ENCODE measurements at places on chromosomes 7 and 10.

- no peak for DNase-seq
Observed at GRCh38 chr7:78412216-78412858, 613.8 kb downstream of the PHTF2 start.

- DNase-seq = no peak
Observed at GRCh38 chr7:47982610-47983009, 3.2 kb upstream of the HUS1 start.

DNA sequence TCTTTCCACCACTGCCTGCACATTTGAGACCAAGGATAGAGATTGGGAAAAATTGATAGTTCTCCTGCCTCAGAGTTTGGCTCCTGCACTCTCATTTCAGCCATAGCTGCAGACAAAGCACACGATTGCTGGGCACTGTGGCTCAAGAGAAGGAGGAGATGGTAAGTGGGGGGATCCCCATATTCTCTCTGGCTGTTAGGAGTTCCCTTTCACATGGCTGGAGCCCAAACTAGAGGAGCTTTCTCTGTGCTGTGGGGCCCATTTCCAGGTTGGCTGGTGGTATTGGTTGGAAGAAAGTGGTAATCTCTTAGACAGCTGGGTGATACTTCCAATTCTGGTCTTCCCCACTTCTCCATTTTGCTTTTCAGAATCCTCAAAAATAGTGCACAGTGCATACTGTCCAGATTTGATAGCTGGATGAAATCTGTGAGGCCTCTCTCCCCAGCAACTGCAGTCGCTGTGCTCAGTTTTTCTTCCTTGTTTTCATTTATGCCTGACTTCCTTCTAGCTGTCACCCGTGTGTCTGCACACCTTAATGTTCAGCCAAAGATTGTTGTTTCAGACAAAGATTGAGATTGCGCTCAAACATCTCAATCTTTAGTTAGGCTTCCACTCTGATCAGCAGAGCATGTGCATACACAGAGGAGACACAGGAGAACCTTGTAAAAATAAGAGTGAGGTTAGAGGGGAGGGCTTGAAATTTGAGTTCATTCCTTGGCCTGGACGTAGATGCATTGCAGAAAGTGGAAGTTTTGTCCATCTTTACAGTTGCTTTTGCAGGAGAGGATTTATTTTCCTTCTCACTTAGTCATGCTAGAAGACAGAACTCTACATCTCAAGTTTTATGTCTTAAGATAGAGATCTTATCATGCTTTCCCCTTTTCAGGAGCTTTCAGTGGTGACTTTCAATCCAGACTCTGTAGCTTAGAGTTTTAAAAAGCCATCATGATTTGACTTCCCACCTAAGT is 28.6 kb downstream of the RABGEF1 start:
- DNase-seq = no peak

- DNase-seq = no peak
Observed at GRCh38 chr7:84845971-84846370, 340.9 kb downstream of the SEMA3D start.

- DNase-seq = no peak
Observed at GRCh38 chr7:135330088-135330487, 96.5 kb downstream of the STRA8 start.

DNA sequence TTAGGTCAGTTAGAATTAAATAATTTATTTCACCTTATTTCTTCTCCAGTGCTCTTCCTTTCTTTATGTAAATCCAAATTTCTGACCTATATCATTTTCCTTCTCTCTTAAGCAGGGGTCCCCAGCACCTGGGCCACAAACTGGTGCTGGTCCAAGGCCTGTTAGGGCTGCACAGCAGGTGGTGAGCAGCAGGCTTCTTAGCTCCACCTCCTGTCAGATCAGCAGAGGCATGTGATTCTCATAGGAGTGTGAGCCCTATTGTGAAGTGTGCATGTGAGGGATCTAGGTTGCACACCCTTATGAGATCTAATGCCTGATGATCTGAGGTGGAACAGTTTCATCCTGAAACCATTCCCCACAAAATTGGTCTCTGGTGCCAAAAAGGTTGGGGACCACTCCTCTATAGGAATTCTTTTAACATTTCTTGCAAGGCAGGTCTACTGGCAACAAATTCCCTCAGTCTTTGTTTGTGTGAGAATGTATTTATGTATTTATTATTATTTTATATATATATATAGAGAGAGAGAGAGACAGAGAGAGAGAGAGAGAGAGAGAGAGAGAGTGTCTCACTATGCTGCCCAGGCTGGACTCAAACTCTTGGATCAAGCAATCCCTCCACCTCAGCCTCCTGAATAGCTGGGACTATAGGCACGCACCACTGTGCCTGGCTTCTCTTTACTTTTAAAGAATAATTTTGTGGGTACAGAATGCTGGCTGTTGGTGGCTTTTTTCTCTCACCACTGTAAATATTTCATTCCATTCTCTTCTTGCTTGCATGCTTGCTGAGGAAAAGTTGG is 4.3 kb upstream of the ABCC2 start:
- no peak for DNase-seq

GRCh38 chr10:103479135-103479534 is at the start of gene CALHM3:
CALHM3 (minus strand) TSS chr10:103479240; CDS start chr10:103479032, 208 bp downstream.
- DNase-seq = no peak

- no peak for DNase-seq
Observed at GRCh38 chr7:157517782-157518513, 181.1 kb downstream of the DNAJB6 start.

- no peak for DNase-seq
Observed at GRCh38 chr7:113582471-113582870, 336.3 kb downstream of the PPP1R3A start.

DNA sequence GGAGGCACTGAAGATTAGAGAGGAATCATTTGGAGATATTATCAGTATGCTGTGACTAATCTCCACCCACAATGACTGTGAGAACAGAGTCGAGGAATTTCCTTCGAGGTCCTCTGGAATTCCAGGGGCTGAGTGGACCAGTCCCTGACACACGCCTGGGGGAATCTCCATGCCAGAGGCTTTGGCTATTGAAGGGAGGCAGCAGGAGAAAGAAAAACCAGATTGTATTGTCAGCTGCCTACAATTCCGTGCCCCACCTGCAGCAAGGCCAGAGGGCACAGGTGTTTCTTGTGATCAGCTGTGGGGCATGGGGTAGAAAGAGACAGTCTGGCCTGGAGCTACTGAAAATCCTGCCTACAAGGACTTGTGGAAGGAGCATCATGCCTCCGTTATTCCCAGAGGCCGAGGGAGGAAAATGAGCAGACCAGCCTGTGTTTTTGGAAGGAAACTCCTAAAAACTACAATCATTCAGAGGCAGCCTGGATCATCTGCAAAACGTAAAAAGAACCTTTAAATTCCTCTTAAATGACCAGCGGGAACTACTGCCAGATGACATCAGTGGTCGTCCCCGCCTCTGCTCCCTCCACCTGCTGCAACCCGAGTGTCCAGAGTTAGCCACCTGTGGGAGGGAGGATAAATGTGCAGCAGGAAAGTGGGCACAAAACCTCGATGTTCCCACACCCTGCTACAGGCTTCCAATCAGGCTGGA is 25.4 kb upstream of the ANK3 start:
- no peak for DNase-seq

DNA sequence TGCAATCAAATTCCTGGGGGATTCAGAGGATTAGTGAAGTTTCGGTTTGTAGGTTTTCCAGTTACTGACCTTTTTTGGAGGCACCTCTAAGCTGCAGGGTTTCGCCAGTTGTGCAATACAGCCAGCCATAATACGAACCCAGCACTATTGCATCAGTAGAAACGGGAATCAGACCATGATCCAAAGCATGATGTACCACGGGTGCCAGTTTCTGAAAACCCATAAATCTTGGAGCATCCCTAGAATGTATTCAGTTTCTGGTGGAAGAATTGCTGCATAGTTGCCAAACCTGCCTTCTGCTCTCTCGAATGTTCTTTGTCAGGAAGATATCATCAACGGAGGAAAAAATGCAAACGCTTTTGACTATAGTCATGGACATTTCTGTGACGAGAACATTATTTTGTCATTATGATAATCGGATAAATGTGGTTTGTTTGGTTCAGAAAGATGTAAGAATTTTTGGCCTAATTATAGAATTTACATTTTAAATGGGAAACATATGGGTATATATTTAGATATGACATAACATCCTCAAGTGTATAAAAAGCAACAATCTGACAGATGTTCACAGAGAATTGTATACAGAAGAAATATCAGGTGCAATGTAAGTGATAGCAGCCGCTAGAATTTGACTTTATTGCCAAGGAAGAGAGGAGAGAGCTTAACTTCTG is 186.2 kb upstream of the PRKCQ start:
- DNase-seq = no peak

DNA sequence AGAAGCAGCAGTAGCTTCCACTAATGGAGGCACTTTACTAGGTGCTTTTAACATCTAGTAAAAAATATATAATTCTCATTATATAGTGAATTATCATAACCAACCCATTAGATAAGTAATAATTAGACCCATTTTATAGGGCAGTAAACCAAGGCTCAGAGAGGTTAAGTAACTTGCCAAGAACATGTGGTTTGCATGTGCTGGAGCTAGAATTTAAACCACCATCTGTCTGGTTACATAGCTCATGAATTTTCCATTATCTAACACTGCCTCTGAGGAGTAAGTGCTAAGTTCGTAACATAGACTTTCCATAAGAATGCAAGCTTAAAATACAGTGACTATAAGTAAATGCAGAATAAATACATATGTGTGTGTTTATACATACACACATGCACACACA is 41.9 kb downstream of the CREB3L2 start:
- no peak for DNase-seq

DNA sequence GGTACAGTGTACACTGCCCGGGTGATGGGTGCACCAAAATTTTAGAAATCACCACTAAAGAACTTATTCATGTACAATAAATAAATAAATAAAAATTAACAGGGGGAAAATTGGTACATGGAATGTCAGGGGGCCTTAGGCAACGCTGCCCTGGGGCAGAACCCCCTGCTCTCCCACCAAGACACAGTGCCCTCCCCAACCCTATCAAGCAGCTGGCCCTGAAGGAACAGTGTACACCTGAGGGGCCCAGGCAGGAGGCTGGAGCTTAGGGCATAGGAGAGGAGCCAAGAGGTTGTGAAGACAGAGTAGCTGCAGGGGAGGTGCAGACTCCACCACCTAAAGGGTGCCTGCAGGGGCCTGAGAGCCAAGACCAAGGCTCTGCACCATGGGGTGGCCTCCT is 128.8 kb downstream of the BMS1 start:
- no peak for DNase-seq

DNA sequence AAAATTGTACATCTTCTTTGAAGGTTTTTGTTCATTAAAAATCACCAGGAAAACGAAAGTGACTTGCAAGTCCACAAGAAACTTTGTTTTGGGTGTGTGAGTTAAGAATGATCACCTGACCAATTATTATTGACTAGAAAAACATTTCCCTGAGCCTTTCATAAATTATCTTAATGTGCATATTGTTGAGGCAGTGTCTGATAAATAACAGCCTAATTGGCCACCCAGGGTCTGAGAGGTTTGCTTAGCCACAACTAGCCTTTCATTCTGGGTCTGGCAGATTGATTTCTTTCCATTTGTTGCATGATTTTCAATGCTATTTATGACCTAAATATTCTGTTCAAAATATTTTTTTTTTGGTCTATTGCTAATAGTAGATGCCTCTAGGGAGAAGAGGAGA is 152.8 kb downstream of the AUTS2 start:
- no peak for DNase-seq

DNA sequence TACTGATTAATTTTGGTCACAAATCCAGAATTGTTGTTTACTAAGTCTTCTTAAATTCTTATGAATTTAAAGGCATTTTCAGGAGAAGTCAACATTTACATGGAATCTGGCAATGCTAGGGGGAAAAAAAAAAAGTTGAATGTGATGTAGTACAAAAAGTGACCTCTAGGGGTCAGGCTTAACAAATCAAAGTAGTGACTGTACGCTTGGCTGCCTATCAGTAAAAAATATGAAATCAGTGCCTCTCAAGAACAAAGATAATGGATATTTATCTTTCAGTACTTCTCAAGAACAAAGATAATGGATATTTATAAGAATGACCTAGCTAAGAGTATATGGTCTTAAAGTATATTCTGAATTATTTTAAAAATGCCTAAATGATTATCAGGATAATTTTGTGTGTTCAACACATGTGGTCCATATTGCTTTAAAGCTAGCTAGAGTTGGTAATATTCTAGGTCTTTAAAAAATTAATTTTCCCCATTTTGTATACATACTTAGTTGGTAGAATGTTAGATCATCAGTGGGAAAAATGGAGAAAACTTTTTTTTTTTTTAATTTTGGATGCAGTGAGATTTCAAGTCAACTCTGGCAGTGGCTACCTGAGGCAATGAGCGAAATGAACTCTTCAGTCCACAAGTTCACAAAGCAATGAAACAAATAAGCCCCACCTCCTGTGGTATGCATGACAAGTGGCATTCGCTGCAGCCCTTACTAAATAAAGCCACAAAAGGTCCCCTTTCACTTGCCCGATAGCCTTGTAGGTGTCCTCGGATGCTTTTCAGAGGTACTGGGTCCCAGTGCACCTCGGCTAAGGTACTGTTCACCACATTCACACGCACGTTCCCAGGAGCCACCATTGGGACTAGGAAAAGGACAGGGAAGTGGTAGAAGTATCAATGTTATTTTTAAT is 51.2 kb upstream of the LAMB4 start:
- no peak for DNase-seq

DNA sequence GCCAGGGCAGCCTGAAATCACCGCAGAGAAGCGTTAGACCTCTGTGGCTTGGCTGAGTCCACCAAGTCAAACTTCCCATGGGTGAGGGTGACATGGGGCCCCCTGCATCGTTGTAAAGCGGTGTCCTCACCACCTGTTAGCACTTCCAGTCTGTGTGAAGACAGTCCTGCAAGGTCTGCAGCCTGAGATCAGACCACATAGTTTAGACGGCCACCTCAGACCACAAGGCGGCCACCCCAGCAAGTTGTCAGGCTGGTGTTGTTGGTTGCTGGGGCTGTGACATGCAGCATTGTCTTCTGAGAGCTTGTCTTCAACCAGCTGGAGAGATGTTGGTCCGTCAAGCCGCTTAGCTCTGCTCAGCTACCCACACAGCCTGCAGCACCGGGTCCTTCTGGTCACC is 44.1 kb upstream of the TARP start:
- no peak for DNase-seq

DNA sequence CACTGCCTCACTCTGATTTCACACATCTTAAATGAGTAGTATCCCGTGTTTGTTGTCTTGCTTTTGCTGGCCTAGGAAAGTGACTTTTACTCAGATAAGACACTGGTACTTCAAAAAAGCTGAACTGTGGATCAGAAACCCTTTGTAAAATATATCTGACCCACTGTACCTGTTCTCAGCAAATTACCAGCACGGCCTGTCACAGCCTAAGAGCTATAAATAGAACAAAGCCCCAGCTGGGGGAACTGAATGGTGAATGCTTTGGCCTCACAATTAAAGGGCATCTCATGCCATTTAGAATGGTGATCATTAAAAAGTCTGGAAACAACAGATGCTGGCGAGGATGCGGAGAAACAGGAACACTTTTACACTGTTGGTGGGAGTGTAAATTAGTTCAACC is 76.1 kb downstream of the CREB3L2 start:
- no peak for DNase-seq

GRCh38 chr7:39027491-39027890 is 49.8 kb downstream of the POU6F2 start:
- DNase-seq = no peak

DNA sequence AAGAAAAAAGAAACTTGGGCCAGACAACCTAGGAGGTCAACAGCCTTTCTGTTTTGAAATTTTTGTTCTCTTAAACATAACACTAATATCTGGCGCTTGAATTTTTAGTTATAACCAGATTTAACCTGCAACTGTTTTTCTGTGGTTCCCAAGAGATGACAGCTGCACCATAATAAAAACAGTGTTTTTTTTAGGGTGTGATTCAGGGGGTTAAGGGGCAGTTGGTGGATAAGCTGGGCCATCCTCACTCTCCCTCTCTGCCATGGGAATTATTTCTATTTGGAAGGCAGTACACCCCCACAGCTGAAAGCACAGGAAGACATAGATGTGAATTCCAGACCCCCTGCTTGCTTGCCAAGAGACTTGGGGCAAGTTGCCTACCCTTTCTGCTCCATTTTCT is 20.1 kb upstream of the TM9SF3 start:
- no peak for DNase-seq

Data from stimulated activated naive CD8-positive, alpha-beta T cell treated with anti-CD3 and anti-CD28 coated beads, Interleukin-15, amount 100 ng/mL, for 72 hours (primary cell).